ENCODE measurements at places on chromosomes 7 and 10.

DNA sequence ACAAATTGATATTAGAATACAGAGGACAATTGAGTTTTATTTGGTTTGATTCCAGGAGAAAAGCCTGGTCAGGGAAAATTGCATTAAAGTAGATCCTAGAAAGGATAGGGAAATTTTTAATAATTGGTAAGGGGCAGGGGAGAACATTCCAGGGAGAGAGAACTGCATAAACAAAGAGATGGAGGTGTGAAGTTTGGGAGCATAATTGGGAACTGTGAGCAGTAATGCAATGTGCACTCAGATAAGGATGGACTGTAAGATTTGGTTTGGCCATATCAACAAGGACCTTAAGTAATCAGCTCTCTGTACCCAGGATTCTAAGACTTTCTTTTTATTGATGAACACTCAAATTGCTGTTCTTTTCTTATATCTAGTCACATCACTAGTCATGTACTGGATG, 41.4 kb downstream of the ZMYND11 start:
- no peak for DNase-seq

GRCh38 chr10:75250934-75251333, 15.2 kb upstream of the COMTD1 start:
- no peak for DNase-seq

DNA sequence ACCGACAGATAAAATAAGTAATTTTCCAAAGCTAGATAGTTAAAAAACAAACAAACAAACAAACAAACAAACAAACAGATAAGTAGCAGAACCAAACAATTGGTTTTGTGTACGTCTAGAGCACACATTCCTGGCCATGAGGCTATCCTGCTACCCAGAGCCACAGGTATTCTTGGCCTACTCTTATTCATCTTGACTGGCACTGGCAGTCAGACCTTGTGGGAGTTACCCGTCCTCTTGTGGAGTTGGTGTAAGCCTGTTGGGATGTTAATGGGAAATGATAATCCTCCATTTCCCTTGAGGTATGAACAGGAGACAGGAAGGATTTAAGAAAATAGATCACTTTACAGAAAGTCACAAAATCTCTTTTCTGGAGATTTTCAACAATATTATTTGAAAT, 142.4 kb upstream of the MEOX2 start:
- no peak for DNase-seq

DNA sequence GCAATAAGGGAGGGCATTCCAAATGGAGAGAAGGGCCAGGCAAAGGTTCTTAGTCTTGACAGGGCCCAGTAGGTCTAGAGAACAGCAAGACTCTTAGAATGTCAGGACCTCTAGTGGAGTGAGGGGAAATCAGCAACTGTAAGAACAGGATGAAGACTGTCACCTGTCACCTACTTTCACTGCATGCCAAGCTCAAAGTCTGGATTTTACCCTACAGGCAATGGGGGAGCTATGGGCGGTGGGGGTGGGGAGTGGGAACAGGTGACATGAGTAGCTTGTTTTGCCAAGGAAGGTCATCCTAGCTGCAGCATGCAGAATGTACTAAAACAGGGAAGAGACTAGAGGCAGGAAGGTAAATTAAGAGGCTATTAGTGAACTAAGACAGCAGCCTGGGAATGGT, 18.3 kb downstream of the GOT1 start:
- no peak for DNase-seq

DNA sequence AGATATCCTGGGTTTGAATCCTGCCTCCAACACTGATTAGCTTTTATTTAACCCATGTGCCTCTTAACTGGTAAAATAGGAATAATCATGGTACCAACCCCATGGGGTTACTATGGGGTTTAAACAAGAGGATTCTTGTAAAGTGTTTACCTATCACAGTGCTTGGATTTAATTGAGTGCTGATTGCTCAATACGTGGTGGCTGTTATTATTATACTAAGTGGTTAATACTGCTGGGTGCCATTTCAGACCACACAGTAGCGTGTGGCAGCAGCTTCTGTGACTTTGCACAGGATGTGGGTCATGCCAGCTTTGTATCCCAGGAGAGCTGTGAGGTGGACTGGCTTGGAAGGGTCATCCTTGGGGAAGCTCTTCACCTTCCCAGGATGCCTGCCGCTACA, 177.2 kb downstream of the SEC23IP start:
- no peak for DNase-seq

DNA sequence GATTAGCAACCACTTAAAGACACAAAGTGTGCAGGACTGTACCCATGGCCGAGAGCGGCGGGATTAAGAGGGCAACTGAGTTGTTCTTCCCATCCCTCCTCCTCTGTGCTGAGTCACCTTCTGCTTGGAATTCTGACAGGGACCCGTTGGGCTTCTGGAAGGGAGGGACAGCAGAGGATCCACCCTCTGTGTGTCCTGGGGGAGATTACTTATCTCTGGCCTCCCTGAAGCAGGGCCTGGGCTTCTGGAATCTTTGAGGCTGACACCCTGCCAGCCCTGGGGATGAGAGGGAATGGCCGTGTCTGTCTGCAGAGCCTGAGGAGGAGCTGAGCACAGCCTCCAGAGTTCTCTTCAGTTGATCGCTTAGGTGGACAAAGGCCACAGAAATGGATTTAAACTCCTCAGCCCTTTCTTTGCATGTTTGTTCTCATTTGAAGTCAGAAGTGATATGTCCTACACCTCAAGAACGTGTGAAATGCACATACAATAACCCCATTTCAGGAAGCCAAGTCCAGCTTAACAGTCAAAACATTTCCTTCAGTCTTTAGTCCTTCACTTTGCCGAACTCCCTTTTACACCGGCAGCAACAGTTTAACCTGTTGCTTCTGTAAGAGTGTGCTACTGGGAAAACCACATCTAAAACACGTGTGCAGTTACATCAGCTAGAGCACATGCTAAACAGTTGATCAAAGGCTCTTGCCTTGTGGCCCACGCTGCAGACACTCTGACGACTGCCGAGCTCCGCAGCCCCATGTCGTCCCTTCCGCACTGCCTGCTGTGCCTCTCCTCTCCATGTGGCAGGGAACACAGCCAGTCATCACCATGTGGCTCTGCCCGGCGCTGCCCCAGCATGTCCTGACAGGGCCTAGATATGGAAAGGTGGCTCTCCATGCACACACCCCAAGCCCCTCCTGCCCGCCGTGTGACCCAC, 55.7 kb downstream of the IKZF1 start:
- peak; percentile 86 for DNase-seq

Data from CD4-positive, alpha-beta T cell treated with Interleukin-12 subunit alpha and Interleukin-12 subunit beta, for 1 hour (primary cell).